Left lung (tissue), 14 donors: ENCODE measurements at places on chromosomes 4 and X. TPM values are rescaled to one million over a fixed set of nuclear protein-coding genes. Genes with fewer than 3 reads are reported as not detected.
A peak's percentile ranks its signal among the peaks of the same experiment; 100 is the strongest.

DNA sequence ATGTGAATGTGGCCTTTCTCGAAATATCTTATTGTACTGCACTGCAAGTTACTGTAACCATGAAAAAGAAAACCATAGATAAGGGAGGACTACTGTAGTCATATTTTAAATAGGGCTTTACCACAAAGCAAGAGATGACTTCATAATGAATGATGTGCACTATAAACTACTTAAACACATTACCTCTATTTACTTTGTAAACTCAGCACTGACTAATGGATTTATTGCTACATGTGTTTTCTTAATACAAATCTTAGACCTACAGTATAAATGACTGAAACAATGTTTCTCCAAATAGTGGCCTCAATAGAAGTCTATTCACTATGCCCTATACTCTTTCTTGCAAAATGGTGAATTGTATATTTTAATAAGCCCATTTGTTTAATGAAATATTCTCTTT is 61.1 kb downstream of the HDX start:
- H3K4me1 ChIP-seq = no peaks in the 10 kb centered on the region
- H3K4me3 ChIP-seq = no peak overlapping the region
- no peak for DNase-seq
- H3K27me3 ChIP-seq = no peaks in the 10 kb centered on the region
- no peak overlapping the region for H3K27ac ChIP-seq

DNA sequence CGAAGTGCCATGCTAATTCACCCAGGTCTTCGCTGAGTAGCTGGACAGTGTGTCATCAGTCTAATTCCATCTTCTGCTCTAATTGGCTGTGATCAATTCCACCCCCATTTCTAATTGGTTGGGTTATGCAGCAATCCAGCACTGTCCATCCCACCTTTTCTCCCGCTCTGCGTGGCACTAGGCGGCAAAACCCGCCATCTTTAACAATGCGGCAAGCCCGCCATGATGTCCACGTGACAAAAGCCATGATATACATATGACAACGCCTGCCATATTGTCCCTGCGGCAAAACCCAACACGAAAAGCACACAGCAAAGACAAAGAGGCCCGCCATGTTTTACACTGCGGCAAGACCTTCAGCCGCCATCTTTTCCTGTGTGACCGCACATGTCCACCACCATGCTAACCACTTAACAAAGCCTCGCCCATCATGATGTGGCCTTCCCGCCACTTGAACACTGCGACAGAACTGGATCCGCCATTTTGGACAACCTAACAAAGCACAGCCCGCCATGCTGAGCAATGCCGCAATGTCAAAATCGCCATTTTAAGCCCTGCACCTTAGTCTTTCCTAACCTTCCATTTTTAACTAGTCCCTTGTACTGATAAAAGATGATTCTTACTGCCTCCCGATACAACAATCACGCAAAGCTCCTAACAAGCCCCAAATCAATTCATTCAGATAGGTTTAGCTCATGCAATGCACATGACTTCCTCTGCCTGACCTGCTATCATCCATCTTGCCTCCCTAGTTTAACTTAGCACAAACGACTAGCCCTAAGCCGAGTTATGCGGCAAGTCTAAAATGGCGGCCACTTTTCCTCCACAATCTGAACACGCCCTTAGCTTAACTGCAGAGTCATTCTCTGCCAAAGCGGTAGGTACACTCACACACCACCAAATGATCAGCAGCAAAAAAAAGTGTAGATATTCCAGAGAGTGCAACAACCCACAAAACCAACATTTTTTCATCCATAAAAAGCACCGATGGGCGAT is 288.3 kb downstream of the CHIC1 start:
- no peaks in the 10 kb centered on the region for H3K36me3 ChIP-seq
- H3K27ac ChIP-seq = no peak overlapping the region
- peak; percentile 88 for DNase-seq
- no peaks in the 10 kb centered on the region for H3K27me3 ChIP-seq
- peak overlapping the region; percentile 45 for H3K4me3 ChIP-seq
- no peaks in the 10 kb centered on the region for H3K4me1 ChIP-seq

Gene UGT8
- 4.2 TPM for total RNA-seq

Gene SOX3
- not detected for total RNA-seq

Gene CAPN6
- 3.8 TPM for total RNA-seq
